ENCODE measurements at places on chromosomes 6 and 20.

DNA sequence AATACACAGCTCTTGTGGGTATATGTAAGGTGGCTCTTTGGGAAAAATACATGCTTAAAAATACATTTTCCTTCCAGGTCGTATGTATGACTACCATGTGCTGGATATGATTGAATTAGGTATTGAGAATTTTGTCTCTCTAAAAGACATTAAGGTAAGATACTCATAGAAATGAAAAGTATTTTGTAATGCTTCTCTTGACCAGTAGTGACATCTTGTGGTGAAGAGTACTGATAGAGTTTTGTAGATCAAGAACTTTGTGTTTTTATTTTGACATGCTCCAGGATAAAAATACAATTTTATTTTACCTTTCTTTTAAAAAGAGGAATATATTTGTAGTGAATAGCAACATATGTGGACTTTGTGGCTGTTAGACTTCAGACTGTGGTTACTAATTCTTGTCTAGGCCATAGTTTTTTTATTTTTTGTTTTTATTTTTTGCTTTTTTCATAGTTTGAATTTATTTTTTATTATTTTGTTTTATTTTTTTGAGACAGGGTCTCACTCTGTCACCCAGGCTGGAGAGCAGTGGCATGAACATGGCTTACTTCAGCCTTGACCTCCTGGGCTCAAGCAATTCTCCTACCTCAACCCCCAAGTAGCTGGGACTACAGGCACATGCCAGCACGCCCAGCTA is 17.9 kb downstream of the RPF2 start:
- DNase-seq, result no peak

DNA sequence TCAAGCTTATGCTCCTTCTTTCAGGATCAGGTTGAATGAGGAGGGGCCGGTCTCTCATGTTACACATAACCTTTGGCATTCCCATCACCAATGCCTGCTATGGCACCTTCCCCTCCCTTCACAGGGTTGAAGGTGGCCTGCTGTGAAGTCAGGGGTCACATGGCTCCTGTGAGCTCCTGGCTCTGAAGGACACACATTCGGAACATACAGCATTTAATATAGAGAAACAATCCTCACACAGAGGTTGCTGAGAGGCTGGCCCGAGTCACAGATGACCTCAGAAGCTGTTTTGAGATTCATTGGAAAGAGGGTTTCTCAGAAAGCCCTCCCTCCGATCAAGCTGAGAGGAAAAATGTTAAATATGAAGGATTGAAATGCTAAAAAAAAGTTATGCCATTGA is 82.1 kb downstream of the PSMG4 start:
- no peak for DNase-seq

- no peak for DNase-seq
Observed at GRCh38 chr6:130787726-130788500, 39.3 kb upstream of the SMLR1 start.

- no peak for DNase-seq
Observed at GRCh38 chr6:67735623-67736022, 899.5 kb upstream of the ADGRB3 start.

DNA sequence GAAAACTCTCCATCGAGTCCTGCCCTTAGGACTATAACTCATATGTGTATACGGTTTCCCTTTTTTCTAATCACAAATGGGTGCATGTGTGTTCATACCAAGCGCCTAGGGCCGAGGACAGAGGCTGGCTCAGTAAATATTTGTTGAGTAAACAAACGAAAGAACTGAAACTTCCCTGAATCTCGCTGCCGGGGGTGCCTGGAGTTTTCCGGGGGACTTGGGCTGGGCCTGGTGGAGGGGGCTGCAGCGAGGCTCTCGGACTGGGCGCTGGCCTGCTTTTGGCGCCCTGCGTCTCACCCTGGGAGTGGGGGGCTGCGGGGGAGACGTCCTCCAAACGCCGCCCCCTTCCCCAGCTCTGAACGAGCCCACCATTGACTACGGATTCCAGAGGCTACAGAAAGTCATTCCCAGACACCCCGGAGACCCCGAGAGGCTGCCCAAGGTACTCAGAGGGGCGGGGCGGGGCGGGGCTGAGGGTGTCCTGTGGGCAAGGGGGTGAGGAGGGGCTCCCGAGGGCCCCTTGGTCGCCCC is 49.0 kb downstream of the CPXM1 start:
- DNase-seq, result no peak

DNA sequence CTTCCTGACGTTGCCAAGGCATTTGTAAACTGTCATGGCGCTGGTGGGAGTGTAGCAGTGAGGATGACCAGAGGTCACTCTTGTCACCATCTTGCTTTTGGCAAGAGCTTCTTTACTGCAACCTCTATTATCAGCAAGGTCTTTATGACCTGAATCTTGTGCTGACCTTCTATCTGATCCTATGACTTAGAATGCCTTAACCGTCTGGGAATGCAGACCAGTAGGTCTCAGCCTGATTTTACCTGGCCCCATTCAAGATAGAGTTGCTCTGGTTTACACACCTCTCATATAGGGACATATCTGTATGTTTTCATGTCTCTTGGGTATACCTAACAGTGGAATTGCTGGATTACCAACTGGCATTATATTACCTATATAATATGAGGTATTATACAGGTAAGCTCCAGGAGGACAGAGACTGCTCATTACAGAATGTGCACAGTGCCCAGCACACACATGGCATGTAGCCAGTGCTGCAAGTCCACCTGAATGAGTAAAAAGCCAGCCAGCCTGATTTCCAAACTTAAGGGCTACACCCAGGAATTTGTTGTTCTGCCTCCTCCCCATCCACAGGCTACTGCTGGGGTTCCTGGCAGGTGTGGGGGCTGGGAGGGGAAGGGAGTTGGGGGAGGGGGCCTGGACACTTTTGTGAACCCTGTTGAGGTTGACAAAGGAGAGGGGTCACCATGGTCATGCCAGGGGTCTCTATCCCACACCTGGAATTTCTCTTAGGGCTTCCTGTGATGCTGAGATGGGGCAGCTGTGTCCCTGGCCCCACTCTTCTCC is 35.2 kb upstream of the BLCAP start:
- no peak for DNase-seq

- DNase-seq, result no peak
Observed at GRCh38 chr6:75234126-75234865, 9.3 kb downstream of the COX7A2 start.

GRCh38 chr20:6044115-6044514 is 9.7 kb downstream of the LRRN4 start:
- no peak for DNase-seq

DNA sequence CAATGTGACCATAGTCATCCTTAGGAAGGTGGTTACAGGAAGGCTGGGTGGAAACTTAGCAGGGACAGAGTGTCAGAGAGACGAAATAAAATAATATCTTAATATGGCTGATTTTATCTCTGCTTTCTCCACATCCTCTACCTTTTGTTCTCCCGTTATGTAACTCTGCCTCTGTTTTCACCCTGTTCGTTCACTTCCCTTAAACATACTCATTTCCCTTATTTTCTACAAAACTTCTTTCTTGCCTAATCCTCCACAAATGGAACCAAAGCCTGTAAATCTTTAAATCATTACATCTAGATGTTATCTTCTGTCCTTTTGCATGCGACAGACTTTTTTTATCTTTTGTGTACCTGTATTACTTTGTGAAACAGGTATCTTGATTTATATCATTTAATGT is 23.3 kb upstream of the CRIP3 start:
- no peak for DNase-seq

DNA sequence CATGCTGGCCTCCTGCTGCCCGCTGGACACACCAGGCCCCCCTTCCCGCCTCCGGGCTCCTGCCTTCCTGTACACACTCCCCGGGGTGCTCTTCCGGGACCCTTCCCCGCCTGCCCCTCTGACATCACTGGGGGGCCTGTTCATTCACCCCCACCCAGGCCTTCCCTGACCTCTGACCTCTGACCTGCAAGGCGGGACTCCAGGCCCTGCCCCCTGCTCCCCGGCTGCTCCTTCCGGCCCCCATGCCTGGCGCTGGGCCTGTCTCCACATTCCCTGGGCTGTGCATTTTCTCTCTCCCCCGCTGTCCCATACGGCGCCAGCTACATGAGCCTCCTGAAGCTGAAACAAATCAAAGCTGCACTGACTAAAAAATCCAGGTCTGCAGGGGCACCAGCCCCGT is 71.6 kb upstream of the GATA5 start:
- DNase-seq, result no peak

DNA sequence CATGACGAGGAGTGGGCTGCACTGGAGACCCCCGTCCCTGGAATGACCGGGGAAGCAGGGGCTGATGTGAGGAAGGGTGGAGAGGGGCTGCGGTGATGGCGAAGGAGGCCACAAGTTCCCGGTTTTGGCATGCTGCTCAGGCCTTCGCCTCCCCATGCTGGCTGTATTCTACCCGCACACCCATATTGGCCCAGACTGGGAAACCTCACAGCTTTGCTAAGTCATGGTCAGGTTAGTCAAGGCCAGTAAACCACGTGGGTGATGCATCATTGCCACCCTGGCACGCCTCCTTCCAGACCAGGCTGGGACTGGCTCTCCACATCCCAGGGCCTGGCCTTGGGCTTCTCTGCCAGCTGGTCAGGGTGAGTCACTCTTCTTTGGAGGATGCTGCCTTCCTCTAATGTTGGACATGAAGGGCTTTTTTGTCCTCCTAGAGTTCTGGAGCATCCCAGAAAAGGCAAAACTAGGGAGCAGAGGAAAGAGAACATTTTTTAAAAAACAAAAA is 53.8 kb downstream of the PCNA start:
- no peak for DNase-seq

- DNase-seq, result no peak
Observed at GRCh38 chr6:115194981-115195638, 852.3 kb upstream of the HS3ST5 start.

GRCh38 chr20:42790111-42790510 is 399.6 kb downstream of the PTPRT start:
- DNase-seq, result no peak

DNA sequence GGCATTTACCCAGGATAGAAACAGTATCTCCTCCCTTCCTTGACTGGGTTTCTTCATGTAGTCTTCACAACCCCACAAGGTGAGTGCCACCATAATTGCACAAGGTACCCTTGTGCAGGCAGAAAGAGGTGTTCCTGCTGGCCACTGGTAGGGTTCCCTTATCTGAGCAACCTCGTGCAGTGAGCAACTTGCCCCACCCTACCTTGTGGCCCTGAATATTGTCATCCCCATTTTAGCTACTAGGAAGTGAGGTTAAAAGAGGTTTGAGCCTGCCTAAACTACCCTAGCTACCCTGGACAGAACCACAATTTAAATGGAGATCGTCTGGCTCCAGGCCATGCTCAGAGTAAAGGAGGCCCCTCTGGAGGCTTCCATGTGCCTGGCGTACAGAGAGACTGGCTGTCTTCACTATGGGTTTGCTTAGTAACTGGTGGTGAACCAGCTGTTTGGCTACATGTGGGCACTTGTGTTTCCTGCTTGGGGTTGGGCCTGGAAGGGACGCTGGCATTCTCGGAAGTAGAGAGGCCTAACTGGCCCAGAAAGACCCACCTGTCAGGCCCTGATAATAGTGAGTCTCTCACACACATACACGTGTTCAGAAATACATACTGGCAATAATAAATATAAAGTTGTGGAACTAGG is 148.8 kb downstream of the LRFN2 start:
- DNase-seq, result no peak

GRCh38 chr6:14397518-14397901 is 279.9 kb downstream of the CD83 start:
- no peak for DNase-seq
